ENCODE measurements at places on chromosomes 1 and 21.

- no peak for DNase-seq
These were observed 22.9 kb upstream of the MTF2 start for GRCh38 chr1:93056214-93056613.

- no peak for DNase-seq
These were observed 8.2 kb downstream of the TBX15 start for GRCh38 chr1:118979754-118980575.

GRCh38 chr1:45187725-45188124, 18.7 kb downstream of the ZSWIM5 start:
- no peak for DNase-seq

GRCh38 chr21:34148826-34149558, 75.6 kb downstream of the MRPS6 start:
- DNase-seq = no peak

DNA sequence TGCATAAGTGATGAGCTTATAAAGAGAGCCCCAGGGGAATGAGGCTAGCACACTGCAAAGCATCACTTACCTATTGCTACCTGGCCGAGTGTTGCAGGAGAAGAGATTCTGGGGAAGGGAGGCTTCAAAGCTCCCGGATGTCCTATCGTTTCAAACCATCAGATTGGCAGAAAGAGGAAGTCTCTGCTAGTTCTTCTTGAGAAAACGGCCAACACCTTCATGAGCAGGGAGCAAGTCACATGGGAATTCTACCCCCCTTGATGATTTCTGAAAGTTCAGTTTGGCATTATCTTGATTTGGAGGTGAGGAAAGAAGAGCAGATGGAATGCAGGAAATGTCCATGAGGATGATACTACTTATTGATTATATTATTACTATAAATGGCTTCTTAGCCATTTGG, 16.2 kb downstream of the SYF2 start:
- no peak for DNase-seq

DNA sequence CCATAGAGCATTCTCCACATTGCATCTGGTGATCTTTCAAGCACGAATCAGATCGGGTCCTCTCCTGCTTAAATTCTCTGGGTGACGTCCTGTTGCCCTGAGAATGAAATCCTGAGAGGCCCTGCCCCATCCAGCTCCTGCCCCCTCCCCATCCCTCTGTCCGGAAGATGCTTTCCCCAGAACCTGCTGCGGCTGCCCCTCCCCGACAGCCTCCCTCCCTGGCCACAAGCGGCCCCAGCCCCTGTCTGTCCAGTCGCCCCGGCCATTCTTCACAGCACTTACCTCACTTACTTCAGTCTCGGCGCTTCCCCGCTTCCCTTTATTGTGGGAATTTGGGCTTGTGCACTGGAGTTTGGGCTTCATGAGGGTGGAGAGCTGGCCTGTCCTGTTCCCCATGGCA, 40.3 kb downstream of the TAS1R2 start:
- DNase-seq = no peak

DNA sequence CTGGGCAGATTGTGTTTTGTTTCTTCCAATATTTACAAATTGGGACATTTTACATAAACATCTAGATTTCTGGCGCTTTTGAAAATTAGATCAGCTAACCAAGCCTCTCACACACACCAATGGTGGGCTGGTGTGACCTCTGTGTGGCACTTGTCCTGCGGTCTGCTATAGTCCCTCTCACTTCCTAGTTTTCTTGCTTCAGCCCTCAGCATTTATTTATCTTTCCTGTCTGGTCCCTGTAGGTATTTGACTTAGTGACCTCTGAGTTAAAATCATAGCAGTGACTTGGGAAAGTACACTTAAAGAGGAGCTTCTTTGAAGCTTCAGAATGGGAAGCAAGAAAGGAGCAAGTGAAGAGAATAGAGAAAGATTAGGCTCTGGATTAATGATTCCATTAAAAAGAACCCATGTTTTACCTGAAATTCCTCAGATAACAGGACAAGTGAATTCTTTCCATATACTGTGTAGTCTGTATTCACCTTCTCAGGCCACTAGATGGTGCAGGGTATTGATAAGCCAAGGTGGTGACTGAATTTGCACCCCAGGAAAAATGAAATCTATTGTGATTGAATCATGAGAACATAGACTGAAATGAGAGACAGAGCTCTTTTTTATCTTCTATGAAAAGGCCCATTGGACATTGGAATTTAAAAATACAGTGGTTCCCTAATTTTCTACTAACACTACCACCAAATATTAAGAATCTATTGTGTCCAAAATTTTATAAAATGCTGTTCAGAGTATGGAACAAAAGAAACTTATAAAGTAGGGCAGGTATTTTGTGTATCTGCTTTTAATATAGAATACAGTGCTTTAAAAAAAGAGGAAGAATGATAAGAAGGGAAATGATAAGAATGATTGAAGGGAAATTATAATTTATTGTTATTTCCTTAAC, 7.1 kb upstream of the DIPK1A start:
- DNase-seq = no peak

DNA sequence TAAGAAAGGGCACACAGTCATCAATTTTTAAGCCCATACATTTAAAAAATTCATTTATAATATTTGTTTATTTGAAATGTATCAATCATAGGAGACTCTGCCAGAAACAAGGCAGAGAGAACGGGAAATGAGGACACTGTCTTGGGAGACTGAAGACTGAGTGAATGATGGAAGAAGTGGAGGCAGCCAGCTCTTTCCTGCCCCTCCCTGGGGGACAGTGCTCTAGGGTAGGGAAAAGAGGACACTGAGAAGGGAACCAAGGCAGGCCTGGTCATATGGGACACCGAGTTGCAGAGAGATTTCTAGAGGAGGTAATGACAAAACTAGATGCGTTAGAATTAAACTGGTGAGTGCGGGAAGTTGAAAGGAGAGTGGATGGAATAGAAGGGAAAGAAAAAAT, 31.6 kb downstream of the EEIG2 start:
- no peak for DNase-seq
